Renal cortical epithelial cell (primary cell): ENCODE measurements at places on chromosomes 13 and 19.
A peak's percentile ranks its signal among the peaks of the same experiment; 100 is the strongest.

DNA sequence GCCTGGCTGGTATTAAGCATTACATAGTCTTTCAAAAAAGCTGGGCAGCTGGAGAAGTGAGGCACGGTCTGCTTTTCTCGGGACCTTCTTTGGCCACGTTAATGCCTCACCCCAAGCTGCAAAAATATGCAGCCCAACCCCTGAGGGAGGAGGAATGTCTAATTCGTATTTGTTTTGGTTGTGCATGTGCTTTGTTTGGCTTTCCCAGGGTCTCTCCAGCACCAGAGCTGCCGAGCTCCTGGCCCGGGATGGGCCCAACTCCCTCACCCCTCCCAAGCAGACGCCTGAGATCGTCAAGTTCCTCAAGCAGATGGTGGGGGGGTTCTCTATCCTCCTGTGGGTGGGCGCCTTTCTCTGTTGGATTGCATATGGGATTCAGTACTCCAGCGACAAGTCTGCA lies 7.9 kb downstream of the ATP12A start:
- DNase-seq, result no peak

DNA sequence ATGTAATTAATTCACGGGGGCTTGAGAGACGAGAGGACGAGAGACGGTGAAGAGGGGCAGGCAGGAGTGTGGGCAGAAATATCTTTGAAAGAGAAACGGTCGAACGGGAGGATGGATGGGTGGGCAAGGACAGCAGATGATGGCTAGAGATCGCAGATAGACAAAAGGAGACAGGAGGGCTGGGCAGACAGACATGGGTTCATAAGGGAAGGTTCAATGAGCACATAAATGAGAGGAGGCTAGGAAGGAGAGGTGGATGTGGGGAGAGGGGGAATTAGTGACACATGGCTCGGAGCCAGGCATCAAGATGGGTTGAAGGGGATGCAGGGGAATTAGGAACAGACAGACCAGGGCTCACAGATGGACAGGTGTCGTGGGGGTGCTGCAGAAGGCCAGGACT lies 1.1 kb downstream of the SYT3 start:
- no peak for DNase-seq

- no peak for DNase-seq
Observed at GRCh38 chr19:2455851-2456570, 748 bp downstream of the LMNB2 start.

GRCh38 chr19:17977021-17977420 lies 10.1 kb downstream of the KCNN1 start:
- DNase-seq, result no peak

- DNase-seq, result no peak
Observed at GRCh38 chr13:36553491-36553890, 120.3 kb upstream of the SERTM1 start.

DNA sequence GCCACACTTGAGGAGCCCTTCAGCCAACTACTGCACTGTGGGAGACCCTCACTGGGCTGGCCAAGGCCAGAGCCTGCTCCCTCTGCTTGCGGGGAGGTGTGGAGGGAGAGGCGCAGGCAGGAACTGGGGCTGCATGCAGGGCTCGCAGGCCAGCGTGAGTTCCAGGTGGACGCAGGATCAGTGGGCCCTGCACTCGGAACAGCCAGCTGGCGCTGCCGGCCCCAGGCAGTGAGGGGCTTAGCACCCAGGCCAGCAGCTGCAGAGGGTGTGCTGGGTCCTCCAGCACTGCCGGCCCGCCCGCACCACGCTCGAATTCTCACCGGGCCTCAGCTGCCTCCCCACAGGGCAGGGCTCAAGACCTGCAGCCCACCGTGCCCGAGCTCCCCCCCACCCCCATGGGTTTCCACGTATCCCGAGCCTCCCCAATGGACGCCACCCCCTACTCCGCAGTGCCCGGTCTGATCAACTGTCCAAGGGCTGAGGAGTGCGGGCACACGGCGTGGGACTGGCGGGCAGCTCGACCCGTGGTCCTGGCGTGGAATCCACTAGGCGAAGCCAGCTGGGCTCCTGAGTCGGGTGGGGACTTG lies 1293.8 kb upstream of the PCDH9 start:
- no peak for DNase-seq

- no peak for DNase-seq
Observed at GRCh38 chr13:95113601-95114000, 187.7 kb downstream of the ABCC4 start.

DNA sequence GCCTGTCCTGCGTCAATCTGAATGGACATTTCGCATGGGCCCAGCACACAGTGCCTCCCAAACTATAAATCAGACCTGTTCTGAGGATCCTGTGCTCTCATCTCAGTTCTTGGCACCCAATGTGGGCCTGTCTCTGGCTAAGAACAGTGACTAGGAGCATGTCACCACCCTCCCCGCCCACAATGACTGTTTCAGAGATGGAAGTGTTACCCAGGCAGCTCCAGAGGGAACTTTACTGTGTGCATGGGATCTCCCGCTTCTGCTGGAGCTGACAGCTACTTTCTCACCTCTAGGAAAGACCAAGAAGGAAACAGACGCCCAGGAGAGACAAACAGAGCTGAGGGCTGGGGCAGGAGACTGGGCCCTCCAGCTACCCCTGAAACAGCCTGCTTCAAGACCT lies 45.0 kb downstream of the KCTD15 start:
- no peak for DNase-seq

- DNase-seq, result peak; percentile 64
Observed at GRCh38 chr13:60351326-60351725, 45.7 kb upstream of the TDRD3 start.

GRCh38 chr13:31092646-31093045 lies 69.1 kb downstream of the HSPH1 start:
- DNase-seq, result no peak

DNA sequence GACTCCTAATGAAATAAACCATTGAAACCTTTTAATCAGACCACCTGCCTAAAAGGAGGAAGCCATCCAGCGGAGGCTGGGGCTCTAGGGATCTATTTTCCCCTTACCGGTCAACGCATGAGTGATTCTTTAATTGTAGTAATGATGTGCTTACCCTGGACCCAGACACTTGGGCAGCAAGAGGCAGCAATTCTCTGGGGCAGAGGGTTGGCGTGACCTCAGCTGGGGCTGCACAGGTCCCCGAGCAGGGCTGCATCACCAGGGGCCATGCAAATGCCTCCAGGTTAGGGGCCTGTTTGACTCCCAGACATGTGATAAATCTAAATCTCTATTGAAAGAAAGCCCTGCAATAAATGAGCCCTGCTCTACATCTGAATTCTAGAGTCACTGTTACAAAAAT lies 194.2 kb upstream of the TSHZ3 start:
- no peak for DNase-seq

DNA sequence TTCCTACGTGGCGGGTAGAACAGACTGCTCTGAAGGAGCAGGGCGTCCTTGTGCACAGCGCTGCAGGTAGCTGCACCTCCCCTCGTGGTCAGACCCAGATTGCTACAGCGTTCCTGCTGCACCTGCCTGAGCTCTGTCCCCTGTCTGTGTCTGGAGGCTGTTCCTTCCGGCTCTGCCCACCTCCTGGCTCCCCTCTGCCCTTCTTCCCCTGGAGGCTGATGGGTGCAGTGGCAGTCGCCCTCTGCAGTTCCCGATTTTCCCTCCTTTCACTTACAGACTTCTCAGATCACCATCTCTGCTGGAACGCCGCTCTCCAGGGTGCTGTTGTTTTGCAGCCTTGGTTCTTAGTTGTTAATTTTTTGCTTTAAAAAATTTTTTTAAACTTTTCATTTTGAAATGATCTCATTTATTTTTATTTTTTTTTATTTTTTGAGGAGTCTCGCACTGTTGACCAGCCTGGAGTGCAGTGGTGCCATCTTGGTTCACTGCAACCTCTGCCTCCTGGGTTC lies 53.6 kb downstream of the SMARCA4 start:
- no peak for DNase-seq

- no peak for DNase-seq
Observed at GRCh38 chr19:51086153-51086850, 3.6 kb upstream of the KLK14 start.

- peak; percentile 15 for DNase-seq
Observed at GRCh38 chr19:29831041-29831548, 19.3 kb downstream of the CCNE1 start.
